Activated naive CD8-positive, alpha-beta T cell treated with anti-CD3 and anti-CD28 coated beads, Interleukin-2, amount 50 U/mL, for 24 hours (primary cell): ENCODE measurements at places on chromosomes 2 and 18.

DNA sequence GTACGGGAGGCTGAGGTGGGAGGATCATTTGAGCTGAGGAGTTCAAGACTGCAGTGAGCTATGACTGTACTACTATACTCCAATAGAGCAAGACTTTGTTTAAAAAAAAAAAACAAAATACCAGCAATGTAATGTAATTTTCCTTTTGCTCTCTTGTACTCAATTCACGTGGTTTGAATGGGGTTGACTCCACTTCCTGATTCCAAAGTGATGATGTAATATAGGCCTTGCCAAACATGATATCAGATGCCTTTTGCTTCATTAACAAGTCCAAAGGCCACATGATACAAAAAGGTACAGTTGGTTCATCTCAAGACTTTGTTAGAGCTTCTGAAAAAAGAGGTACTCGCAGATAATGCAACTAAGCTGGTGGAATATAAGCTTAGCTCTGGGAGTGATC, 321.8 kb downstream of the ZEB2 start:
- H3K4me3 ChIP-seq: no peak overlapping the region
- H3K4me1 ChIP-seq: peaks cover 81% of the 10 kb centered on the region
- DNase-seq: no peak
- H3K27me3 ChIP-seq: no peaks in the 10 kb centered on the region

- no peaks in the 10 kb centered on the region for H3K4me1 ChIP-seq
- H3K27me3 ChIP-seq: no peaks in the 10 kb centered on the region
- no peak for DNase-seq
- no peaks in the 10 kb centered on the region for H3K36me3 ChIP-seq
- no peak overlapping the region for H3K27ac ChIP-seq
- no peak overlapping the region for H3K4me3 ChIP-seq
Observed at GRCh38 chr2:177015356-177015923, 197.2 kb upstream of the HNRNPA3 start.

GRCh38 chr18:79481046-79481790, 85.5 kb downstream of the NFATC1 start:
- no peak overlapping the region for H3K27ac ChIP-seq
- peaks cover 12% of the 10 kb centered on the region for H3K36me3 ChIP-seq
- H3K4me1 ChIP-seq: peaks cover 9% of the 10 kb centered on the region
- no peaks in the 10 kb centered on the region for H3K27me3 ChIP-seq

DNA sequence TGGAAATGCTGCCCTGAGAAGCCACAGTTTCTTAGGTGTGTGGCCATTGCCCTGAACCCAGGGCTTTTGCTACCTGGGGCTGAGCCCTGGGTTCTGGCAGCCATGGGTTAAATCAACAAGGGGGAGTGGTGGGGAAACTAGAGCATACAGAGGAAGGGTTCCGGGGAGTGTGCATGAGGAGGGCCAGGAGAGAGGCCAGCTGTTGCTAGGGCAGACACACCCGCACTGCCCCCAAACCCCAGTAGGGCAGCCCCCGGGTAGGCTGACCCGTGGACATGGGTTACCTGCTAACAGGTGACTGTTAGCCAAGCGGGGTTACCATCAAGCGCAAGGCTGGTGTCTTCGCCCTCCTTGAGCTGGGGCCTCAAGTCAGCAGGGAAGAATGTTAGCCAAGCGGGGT, 14.8 kb upstream of the ARHGEF4 start:
- H3K36me3 ChIP-seq: no peaks in the 10 kb centered on the region

GRCh38 chr2:15674637-15675455, 83.2 kb downstream of the DDX1 start:
- H3K4me3 ChIP-seq: no peak overlapping the region
- no peaks in the 10 kb centered on the region for H3K36me3 ChIP-seq
- no peak for DNase-seq
- no peak overlapping the region for H3K27ac ChIP-seq

- DNase-seq: no peak
- no peaks in the 10 kb centered on the region for H3K4me1 ChIP-seq
- H3K4me3 ChIP-seq: no peak overlapping the region
- no peaks in the 10 kb centered on the region for H3K36me3 ChIP-seq
- no peaks in the 10 kb centered on the region for H3K27me3 ChIP-seq
Observed at GRCh38 chr2:107810734-107811133, 16.0 kb upstream of the RGPD4 start.
